Renal cortical epithelial cell (primary cell): ENCODE measurements at places on chromosomes 5 and 9. TPM values are rescaled to one million over a fixed set of nuclear protein-coding genes. Genes with fewer than 3 reads are reported as not detected.

- DNase-seq, result peak; percentile 78
These were observed 9.7 kb upstream of the PSMD5 start for GRCh38 chr9:120852240-120853010.

DNA sequence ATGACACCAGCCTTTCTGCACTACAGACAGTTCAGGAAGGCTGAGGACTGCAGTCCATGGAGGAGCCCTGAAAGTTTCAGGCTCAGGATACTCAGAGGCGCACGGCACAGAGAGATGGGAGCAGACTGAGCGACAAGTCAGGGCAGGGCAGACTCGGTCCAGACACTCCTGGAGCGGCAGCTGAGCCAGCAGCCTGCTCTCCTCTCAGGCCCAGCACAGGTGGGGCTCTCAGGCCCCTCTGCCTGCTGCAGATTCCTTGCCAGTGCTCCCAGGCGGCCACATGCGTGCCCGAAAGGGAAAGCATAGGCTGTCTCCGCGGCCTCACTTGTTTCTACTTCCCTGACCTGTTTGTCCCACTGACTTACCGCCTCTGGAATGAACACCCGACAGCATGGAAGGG, 228.3 kb downstream of the IRX2 start:
- DNase-seq, result no peak

HAPLN1 gene
- total RNA-seq, result not detected in 2 replicates

DNA sequence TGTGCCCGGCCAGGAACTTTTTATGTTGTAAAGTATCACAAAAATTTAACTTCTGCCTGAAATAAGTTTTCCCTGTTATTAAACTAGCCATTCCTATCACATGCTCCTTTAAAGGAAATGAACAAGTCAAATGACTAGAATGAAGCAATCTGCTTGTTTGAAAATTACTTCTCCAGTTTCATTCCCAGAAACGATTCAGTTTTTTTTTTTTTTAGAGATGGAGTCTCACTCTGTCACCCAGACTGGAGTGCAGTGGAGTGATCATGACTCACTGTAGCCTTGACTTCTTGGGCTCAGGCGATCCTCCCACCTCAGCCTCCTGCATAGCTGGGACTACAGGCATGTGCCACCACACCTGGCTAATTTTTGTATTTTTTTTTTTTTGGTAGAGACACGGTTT, 13.3 kb upstream of the GNG10 start:
- peak; percentile 42 for DNase-seq

- DNase-seq, result no peak
These were observed 143.3 kb upstream of the ADAMTSL1 start for GRCh38 chr9:18330401-18331309.

CAMK4 gene
- 0.20 and 1.6 TPM in 2 replicates for total RNA-seq

DNA sequence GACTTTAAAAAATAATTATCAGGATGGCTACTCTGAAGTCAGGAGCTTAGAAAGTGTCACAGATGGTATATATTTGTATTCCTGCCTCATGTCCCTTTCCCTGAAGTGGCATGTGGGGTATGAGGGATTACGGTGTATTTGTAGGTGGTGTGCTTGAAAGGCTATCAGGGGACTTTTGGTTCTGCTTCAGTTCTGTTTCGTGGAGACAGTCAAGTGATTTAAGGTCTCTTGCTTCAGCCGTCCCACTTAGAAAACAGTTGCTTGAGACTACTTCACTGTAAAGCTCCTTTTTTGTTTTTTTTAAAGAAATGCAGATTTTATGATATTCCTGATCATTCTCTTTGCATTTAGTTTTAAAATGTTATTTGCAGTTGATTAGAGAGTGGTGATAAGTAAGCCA, 18.3 kb downstream of the PARP8 start:
- no peak for DNase-seq

DNA sequence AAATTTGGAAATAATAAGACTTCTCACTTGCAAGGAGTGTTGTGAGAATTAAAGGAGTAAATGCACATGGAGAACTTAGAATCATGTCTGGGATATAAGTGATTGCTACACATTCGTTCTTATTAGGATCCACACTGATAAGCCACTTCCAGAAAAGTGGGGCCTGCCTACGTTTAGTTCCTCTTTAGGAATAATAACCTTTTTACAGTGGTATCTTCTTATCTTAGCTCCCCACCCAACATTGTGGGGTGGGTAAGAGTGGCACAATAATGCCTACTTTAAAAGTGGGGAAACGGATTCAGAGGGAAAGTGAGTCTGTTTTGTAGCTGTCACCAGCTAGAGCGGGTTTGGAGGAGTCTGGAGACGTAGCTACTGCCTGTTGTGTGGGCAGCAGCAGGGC, 16.0 kb downstream of the DOCK2 start:
- no peak for DNase-seq

SLC25A2 gene
- total RNA-seq, result 0.20 and 1.0 TPM in 2 replicates

DNA sequence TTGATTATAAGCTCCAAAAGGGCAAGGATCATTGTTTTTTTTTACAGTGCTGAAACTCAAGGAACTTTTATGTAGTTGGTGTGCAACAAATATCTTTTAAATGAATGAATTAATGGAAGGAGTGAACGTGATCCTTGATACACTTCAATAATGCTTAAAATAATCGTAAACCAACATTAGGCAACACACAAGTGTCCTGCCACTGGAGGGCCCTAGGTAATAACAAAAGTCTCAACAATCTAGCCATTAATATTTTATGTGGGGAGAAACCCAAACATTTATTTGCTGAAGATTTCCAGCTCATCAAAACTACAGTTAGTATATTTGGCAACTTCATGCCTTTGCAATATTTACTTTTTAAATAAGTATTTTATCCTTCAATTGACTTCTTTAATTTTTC, 309.0 kb upstream of the FBXL7 start:
- no peak for DNase-seq
